Stimulated activated CD4-positive, alpha-beta T cell treated with anti-CD3 and anti-CD28 coated beads, Interleukin-4, amount 100 ng/mL, for 1 hour (primary cell): ENCODE measurements at places on chromosomes 7 and 10.

- no peak for DNase-seq
Observed at GRCh38 chr10:59340285-59340684, 22.1 kb downstream of the FAM13C start.

DNA sequence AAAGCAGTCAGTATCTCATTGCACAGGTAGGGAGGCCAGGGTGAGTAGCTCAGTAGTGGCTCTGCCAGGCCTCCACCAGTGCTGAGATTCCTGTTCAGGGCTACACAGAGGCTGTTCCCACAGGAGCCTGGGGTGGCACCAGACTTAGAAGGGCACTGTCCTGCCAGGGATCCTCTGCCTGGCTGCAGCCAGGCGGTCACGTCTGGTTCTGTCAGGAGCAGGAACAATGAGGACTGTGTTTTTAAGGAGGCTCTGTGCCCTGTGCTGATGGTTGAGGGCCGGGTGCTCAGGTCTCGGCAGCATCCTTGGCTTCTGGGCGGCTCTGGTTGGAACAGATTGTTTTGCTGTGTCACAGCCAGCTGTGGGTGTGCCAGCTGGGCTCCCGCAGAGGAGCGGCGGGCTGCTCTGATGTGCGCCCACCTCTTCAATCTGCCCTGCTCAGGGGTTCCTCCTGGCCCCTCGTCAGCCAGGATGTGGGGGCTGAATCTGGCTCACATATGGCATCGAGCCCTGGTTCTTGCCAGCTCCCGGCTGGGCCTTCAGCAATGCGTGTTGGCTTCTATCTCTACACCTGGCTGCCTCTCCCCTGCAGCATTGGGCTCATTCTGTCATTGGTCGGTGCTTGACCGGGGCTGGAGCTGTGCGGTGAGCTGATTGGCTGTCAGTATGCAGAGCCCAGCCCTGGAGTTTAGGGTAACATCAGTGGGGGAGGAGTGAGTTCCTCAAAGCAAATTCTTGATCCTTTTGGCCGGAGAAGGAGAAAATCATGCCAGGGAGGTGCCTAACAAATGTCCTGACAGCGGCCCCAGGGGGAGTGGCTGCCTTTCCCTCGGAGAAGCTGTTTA is 41.2 kb downstream of the TACR2 start:
- no peak for DNase-seq

DNA sequence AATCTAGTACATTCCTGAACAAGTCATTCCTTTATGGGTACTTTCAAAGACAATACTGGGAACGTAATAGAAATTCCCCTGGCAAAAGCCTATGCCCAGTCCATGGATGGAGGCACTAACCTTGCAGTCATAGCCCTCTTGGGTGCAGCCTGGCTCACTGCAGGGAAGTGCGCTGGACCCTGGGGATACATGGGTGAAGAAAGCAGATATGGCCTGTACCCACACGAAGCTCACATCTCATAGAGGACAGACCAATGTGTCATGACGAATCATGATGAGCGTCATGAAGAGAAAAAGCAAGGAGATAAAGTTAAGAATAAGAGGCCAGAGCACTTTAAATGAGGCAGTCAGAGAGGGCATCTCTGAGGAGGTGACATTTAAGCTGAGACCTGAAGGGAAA is 11.8 kb downstream of the PRLHR start:
- DNase-seq = no peak

GRCh38 chr7:155455776-155456737 is 1.9 kb upstream of the EN2 start:
- no peak for DNase-seq

GRCh38 chr7:8129318-8129659 is 132.7 kb downstream of the ICA1 start:
- no peak for DNase-seq

- DNase-seq = no peak
Observed at GRCh38 chr7:146249272-146249671, 132.7 kb downstream of the CNTNAP2 start.

- no peak for DNase-seq
Observed at GRCh38 chr10:77311186-77311585, 326.4 kb downstream of the KCNMA1 start.

DNA sequence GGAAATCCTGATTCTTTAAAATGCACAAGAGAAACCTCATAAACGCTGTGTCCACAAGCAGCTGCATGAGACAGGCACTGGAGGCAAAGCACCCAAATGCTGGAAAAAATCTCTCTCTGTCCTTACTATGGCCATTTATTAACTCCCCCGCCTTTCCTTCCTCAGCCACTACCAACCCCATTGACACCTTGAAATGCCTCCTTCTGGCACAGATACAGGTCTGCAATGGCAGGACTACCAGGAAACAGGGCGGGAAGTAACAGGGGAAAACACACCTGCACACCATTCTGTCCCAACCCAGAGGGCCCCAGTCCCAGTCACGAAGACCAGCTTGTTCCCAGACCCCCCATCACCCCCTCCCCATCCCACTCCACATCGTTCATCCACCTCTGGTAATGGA is 224.3 kb downstream of the PARD3 start:
- DNase-seq = no peak

- no peak for DNase-seq
Observed at GRCh38 chr7:99041526-99041925, 102.4 kb downstream of the SMURF1 start.

DNA sequence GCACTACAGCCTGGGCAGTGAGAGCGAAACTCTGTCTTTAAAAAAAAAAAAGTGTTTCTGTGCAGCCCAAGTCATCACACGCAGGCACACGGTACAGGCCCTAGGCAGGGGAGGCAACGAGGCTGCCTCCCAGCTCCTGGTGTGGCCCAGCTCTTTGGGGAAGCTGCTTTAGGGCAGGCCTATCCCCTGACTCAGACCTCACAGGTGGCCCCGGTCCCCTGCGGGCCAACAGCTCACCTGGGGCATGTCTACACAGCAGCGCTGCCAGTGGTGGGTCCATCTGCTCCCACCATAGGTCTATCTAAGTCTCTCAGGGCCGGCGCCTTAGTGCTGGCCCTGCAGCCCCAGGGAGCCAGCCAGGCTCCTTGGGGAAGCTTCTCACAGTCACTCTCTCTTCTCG is 31.4 kb downstream of the ZAN start:
- no peak for DNase-seq

GRCh38 chr10:76009531-76009930 is 578.1 kb downstream of the LRMDA start:
- no peak for DNase-seq

GRCh38 chr7:108099713-108100112 is 30.4 kb downstream of the LAMB4 start:
- no peak for DNase-seq

DNA sequence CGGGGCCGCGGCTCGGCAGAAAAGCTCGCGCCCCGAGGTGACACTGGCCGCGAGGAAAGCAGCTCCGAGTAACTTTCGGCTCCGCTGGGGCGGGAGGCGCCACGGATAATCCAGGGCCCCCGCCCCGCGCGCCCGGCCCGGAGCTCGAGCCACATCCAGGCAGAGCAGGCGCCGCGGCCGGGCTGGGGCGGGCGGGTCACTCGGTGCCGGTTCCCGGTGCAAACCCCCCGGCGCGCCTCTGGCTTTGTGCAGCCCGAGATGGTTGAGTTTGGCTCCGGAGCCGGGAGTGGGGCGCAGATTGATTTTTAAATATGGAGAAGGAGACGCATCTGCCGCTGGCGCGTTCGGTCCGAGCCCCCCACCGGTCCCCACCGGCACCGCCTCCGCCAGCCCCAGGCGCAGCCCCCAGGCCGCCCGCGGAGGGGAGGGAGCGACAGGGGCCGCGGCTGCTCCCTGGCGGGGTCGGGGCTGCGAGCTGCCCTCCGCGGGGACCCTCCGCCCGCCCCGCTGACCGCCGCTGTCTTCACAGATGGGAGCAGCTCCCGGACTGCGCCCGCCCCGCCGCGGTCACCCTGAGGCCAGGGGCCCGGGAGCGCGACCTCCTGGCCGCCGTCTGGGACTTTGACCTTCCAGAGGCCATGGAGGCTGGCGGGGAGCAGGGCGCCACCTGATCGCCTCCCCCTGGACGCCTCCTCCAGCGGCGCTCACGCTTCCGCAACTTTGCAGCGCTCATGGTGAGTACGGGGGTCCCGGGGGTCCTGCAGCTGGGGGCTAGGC is 643 bp downstream of the ADGRA1 start:
- no peak for DNase-seq

DNA sequence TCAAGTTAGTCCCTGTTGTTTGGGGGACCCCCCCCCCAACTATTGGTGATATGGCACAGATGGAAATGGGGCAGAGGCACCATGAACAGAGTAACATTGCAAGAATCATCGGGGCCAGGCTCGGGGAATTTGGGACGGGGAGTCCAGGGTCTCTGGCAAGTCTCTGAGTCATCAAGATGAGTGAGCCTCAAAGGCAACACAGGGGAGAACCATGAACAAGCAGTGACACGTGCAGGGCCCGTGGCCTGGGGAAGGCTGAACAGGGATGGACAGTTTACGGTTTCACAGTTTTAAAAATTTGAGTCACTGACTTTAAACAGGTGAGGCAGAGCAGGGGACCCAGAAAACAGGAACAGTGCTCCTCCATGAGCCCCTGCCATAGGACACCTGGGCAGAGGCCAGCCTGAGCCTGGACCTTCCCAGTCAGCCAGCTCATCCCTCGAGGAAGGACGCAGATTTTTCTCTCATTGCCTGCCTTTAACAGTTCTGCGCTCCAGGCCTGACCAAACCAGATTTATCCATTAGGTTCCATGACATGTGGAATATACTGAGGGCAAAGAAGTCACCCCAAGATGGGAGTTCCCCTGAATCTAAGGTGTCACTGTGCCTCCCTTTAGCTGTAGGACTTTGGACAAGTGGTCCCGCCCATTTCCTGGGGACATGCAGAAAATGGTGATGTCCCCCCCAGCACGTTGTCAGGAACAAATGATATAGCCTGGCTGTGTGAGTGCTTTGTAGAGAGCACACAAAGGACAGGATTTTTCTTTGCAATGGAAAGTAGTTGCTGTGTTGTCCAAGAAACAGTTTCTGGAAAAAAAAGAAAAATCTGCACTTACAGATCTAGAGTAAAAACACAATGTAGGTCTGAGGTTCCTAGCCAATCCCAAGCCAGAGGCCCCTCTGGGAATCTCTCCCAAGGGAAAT is 23.8 kb downstream of the CHST15 start:
- no peak for DNase-seq

DNA sequence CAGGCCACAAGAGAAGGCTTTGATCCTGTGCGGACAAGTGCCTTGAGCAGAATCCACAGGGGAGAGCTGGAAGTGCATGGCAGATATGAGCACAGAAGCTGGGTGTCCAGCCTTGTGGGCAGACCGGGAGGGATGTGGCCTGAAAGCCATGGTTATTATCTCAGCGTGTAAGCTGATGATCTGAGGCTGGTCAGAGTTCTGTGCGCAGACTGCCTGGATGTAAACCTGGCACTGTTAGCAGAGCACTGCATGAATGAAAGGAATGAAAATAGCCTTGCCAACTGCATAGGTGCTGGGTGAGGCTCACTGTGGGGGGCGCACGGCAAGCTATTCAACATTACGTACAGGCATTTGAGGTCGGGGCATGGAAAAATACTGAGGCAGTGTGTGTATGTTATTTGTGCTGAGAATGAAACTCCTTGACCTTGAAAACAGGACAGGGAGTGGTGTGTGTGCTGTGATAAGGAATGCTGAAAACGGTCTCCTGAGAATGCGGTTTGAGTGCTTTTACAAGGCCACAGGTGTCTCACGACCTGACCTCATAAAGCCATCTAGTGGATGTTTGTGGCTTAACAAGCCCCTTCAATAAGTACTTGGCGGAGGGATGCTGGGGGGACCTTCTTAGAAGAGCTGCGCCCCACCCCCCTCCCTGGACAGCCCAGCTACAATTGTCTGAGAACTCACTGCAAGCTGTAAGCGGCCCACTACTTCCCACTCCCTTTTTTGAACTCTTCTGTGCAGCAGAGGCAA is 18.7 kb downstream of the AKR1C1 start:
- no peak for DNase-seq

GRCh38 chr7:151735851-151736402 is 141.0 kb downstream of the PRKAG2 start:
- no peak for DNase-seq

DNA sequence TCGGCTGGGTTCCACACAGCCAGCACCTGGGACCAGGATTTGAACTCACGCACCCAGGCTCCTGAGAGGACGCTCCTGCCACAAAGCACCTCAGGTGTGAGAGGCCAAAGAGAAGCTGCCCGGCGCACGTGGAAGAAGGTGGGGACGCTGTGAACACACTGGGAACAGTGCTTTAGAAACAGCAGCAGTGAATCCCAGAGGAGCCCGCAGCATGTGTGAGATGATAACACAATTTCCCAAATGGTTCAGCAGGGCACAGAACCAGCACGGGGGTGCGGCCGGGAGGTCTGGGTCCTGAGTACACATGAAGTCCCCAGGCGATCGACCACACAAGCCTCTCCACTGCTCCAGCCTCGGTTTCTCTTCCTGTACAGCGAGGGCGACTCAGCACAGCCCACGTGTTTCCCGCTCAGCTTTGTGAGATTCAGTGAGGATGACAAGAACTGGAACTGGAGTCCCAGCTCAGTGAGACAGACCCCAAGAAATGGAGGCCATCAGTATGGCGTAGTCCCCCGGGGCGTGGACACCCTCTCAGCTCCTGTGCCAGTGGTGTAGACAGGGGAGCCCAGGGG is 188.3 kb downstream of the MAD1L1 start:
- DNase-seq = no peak

- no peak for DNase-seq
Observed at GRCh38 chr7:91835091-91835825, 45.2 kb downstream of the MTERF1 start.

- DNase-seq = no peak
Observed at GRCh38 chr7:13989126-13989948, at the start of gene ETV1. Gene ETV1 (minus strand): TSS chr7:13989666. CDS start chr7:13989052, 614 bp downstream.

DNA sequence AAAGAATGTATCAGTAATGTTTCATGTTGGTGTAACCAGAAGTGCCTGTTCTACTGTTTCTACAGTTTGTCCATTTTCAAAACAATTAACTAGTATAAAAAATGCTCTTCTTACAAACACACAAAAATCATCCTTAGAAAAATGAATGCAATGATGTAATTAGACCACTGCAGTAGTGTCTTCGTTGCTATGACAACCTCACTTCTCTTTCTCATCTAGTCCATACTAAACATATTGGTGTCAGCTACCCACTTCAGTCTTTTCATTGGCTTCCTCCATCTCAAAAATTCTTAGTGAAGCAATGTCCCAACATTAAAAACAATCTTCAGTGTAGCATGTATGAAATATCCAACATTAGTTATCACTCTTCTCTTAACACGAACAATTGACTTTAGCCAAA is 1265.8 kb downstream of the REEP3 start:
- no peak for DNase-seq

DNA sequence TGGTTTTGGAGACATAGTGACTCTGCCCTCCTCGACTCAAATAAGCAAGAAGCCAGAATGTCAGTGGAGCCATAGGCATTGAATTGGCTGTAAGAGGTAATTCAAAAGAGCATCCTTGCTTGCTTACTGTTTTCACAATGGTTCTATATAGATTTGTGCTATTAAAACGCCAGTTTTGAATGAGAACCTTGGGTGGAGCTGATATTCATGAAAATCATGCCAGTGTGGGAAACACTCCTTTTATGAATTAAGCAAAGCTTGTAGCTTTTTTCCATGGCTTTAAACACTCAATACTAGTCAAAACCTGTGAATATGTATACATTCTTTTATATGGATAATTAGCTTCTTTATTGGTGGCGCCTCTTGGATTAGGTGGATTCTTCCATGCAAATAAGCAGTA is 252.5 kb downstream of the SLC25A13 start:
- no peak for DNase-seq
